ENCODE measurements at places on chromosomes 1 and 21.

DNA sequence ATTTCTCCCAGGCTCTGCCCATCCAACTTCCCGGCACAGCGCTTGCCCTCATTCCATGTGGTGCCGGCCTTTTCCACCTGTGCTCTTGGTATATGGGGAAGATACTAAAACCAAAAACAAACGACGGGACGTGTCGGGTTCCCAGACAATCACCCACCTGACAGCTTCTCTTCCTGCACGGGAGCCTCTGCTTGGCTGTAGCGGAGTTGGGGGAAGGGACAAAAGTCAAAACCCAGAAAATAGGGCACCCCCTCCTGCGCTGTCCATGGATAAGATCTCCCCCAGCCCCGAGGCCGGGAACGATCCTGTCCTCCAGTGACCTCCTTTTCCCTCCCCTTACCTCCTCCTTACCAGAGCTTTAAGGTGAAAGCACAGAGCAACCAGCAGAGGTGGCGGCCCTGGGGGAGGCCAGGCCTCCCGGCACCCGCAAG is 640 bp downstream of the JTB start:
- DNase-seq = no peak

GRCh38 chr1:74857676-74858075 is 124.7 kb downstream of the TYW3 start:
- no peak for DNase-seq

GRCh38 chr1:186297439-186298045 is 77.5 kb downstream of the TPR start:
- no peak for DNase-seq

DNA sequence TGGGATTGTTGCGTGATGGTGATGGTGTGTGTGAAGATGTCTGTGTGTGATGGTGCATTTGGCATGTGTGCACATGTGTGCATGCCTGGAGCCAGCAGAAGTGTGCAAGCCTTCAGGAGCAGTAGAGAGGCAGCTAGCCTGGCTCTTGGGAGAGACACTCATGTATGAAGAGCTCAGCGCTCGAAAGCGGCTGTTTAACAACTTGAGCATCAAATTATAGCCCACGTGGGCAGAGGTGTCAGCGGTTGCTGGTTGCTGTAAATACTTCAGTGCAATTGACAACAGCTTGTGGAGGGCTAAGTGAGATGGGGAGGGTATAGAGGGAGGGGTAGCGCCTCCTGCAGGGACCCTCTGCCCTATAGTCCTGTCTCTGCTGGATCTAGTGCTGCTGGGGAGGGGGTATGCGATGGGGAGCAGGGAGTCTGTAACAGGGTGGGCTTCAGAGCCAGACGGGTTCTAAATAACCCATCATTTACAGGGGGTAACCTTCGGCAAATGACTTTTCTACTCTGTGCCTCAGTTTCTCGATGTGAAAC is 21.5 kb downstream of the FOXD2 start:
- DNase-seq = no peak

GRCh38 chr1:161274874-161275273 is 16.3 kb downstream of the PCP4L1 start:
- DNase-seq = no peak
